ENCODE measurements at places on chromosomes 2 and 18.

DNA sequence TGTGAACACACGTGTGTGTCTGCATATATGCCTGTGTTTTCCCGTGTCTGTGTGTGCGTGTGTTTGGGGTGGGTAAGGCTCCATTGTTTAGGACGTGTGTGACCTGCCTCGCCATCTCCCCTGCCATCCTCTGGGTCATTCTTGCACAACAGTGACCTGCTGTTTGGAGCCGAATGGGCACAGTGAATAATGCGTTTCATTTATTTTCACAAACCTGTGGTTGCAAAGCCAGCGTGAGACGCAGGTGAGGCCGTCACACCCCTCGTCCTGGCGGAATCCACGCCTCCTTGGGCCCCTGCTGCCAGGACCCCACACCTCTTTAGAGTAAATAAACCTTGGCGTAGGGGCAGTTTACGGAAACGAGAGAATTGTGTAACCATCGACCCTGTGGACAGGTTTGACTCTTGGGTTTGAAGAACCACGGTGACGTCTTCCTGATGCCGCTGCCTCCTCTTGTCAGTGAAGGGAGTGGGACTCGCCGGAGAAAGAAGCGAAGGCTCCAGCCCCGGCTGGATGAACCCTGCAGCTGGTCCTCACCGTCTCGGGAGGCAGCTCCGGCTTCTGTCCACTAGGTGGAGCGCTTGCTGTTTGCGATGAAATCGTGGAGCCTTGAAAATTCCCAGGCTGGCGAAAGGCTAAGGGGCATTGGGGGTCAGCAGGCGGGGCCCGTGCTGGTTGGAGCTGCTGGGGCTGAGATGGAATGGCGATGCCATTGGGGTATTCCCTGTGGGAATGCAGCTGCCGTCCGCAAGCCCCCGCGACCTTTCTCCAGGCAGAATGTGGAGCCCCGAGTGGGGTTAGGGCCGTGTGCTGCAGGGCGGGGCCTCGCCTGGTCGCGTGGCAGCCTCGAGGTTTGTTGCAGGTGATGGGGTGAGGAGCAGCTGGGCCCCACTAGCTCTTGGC is 81.1 kb downstream of the RTP5 start:
- peak; percentile 48 for DNase-seq

- DNase-seq = no peak
Measured at GRCh38 chr2:145194673-145195072, 674.8 kb upstream of the ZEB2 start.

GRCh38 chr2:83378921-83379320 is 1080.2 kb downstream of the SUCLG1 start:
- DNase-seq = no peak

- DNase-seq = no peak
Measured at GRCh38 chr18:52678034-52678433, 338.0 kb downstream of the DCC start.

GRCh38 chr18:68779169-68779568 is 18.7 kb upstream of the CCDC102B start:
- DNase-seq = no peak

GRCh38 chr2:71157124-71157793 is 26.8 kb downstream of the MPHOSPH10 start:
- peak; percentile 32 for DNase-seq

GRCh38 chr2:1715184-1716013 is 28.9 kb downstream of the PXDN start:
- DNase-seq = no peak

- DNase-seq = no peak
Measured at GRCh38 chr2:150387586-150388288, 99.7 kb downstream of the RND3 start.

GRCh38 chr2:37689751-37690150 is 18.3 kb upstream of the CDC42EP3 start:
- no peak for DNase-seq

DNA sequence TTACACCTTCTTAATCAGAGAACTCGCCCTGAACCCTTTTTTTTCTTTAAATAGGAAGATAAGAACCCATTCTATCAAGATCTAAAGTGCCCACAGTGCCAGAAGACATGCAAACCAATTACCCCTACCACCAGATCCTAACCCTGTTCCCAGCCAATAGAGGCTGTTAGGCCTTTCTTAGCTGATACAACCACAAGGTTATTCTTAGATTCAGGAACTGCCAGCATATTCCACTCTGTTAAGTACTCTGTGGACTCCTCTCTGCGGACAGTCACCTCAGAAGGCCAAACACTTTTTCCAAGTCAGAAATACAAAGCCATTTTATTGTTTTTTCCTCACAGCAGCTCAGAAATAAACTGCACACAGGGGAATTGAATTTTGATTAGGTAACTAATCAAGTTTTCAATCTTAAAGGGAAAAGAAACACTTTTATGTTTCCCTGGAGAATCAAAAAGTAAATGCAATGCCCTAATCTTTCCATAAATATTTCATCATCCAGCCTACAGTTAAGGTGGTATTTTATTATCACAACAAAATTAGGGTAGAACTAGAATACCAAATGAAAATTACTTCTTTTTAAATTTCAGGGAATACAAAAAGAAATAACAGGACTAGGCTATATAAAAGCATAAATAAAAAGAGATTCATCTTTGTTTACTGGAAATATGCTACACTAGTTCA is 111.4 kb downstream of the NBAS start:
- DNase-seq = no peak

DNA sequence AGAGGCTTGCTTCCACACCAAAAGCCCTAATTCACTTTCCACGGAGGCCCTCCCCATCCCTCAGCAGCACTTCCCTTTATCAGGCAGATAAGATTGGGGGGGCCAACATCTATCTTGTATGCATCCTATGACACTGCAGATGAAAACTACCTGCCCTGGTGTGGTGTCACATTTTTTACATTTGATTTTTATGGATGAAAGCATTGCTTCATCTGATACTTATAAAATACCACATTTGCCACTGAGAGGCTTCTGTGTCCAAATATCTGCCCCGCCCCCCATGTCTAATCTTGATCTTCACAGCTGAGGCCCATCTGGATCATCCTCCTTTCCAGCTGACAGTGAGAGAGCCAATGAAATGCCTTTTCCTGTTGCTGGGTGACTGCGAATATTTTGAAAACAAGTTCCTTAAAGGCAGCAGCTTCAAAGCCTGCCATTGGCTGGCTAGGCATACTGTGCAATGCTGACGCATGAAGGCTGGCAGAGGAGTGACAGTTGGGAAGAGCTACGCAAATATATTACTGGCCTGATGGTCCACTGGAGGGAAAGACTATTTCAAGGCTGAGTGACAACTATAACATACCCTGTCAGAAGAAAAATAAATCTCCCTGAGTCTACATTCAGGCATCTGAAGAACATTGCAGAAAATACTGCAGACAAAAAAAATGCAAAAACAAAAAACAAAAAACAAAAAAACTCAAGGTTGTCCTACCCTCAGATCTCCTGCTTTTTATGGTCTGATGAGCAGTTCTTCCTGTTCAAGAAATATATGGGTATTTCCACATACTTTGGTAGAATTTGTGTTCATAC is 318.7 kb downstream of the PDE11A start:
- no peak for DNase-seq

DNA sequence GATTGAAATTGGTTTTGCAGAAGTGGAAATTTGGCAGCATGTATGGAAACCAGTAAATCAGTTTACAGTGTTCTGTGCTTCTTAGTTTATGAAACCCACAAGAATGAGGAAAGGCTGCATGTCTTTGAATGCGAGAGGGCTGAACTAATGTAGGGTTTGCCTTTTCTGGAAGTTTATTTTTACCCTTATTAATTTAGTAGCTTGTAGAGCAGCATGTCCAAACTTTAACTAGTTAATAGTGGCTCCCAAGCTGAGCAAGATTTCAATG is 50.4 kb downstream of the LDLRAD4 start:
- DNase-seq = no peak

GRCh38 chr18:45999536-45999935 is 32.4 kb upstream of the EPG5 start:
- DNase-seq = no peak

DNA sequence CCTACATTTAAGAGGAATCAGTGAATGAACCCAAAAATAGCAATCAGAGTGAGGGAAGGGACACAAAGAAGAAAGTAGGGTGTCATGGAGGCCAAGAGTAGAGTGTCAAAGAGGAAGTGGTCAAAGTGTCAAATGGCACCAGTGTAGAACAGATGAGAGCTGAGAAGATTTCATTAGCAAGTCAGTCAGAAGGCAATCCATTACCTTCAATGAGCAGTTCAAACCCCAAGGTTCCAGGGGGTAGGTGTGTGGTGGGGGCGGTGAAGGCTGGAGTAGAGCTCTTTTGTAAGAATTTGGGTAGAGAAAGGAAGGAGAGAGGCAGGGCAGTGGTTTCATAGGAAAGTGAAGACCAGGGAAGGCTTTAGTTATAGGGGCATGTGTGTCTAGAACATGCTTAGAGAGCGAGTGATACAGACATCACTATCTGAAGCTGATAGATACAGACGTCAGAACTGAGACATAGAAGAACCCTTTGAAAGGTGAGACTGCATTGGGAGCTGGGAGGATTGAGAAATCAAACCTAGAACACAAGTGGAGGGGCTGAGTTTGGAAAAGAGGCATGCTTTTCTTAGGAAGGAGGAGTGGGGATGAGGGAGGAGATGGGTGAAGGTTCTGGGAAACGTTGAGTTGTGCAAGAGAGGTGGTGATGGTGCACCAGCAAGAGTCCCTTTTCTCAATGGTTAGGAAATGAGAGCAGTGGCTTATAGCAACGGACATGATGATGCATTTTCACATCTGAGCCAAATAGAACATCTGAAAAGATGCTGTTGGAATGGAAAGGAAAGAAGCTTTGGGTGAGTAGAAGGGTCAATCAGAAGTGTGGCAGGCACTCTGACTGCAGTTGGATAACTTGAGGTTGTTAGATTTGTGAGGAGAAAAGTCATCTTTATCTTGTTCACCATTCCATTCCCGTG is 48.9 kb upstream of the IL1RL1 start:
- no peak for DNase-seq

DNA sequence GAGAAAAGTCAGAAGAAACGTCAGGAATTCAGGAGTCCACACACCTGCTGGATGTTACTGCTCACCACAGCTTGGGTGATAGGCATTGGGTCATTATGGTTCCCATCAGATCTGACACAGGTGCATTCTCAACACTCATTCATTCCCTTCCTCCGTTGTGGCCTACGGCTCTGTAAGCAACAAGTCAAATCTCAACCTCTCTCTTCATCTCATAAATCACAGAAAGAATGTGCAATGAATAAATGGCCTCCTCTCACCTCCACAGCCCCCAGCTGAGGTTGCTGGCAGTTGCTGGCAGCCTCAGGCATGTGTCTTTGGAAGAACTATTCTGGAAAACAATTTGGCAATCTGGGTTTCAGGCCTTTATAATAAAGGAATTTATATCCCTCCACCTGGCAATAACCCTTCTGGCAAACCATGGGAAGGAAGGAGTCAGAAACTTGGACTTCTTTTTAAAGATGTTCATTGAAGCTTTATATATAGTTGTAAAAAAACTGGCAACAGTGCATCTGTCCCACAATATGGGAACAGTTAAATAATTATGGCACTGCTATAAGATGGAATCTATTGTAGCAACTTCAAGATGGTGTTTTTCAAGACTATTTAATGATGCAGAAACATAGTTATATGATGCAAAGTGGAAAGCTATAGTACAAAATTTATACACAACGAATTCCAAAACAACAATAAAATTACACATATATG is 175.4 kb downstream of the ANAPC1 start:
- no peak for DNase-seq

DNA sequence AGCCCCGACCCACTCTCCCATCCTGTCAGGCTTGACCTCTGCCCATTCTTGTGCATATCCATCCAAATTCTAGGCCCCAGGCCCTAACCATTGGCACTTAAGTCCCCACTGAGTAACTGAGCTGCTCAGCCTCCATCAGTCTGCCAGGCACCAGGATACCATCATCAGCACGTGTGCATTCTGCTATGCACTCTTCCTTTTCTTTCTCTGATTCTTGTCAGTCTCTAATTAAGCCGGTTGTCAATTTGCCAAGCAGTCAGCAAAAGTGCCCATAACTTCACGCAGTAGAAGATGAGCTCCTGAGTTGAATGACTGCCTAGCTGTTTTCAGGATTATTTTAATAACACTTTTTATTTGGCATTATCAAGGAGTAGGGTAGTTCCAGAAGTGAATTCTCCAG is 107.2 kb downstream of the FEZ2 start:
- no peak for DNase-seq

GRCh38 chr2:168565112-168565511 is 109.0 kb downstream of the CERS6 start:
- DNase-seq = no peak

DNA sequence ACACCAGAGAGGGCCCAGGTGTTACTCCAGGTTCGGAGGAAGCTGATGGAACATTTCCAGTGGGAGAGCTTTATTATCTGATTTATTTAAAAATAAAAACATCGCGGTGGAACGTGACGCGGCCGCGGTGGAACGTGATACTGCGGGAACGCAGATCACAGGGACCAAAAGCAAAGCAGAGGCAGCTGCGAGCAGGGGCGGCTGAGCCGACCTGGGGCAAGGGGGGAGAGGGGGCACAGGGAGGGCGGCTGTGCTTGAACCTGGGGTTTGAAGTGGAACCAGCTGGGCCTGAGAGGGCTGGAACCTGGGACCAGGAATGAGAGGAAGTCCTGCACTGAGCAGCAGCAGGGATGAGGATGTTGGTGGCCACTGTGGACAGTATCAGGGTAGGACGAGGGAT is 583.5 kb upstream of the SALL3 start:
- no peak for DNase-seq

- no peak for DNase-seq
Measured at GRCh38 chr2:50356858-50357257, 675.1 kb downstream of the NRXN1 start.

DNA sequence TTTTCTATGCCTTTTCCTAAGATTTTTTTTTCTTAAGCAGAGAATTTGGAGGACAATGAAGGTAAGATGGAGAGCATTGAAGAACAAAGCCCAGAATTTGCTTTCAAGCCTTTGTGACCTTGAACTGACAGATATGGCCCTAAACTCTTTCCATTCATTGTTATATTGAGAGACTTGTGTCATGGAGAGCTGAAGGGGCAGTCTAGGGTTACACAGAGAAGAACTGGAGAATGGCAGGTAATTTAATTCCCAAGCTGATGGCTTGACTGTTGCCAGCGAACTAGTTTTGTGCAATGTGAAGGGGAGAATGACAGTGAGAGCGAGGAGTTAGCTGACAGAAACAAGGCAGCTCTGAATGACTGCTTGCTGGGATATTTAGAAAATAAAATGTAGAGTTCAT is 1344.2 kb downstream of the LRP1B start:
- DNase-seq = no peak

- no peak for DNase-seq
Measured at GRCh38 chr18:50338122-50338521, 36.7 kb upstream of the SKA1 start.

GRCh38 chr2:32192418-32192817 is 26.8 kb downstream of the SLC30A6 start:
- DNase-seq = no peak

GRCh38 chr2:199462347-199462955 is 4.7 kb upstream of the SATB2 start:
- DNase-seq = no peak

- no peak for DNase-seq
Measured at GRCh38 chr18:13260197-13260934, 41.8 kb downstream of the LDLRAD4 start.
